Midbrain (tissue), 1 donor: ENCODE measurements at places on chromosomes 7 and 10.

- DNase-seq = no peak
These were observed 264.2 kb upstream of the SLC26A5 start for GRCh38 chr7:103710247-103710646.

DNA sequence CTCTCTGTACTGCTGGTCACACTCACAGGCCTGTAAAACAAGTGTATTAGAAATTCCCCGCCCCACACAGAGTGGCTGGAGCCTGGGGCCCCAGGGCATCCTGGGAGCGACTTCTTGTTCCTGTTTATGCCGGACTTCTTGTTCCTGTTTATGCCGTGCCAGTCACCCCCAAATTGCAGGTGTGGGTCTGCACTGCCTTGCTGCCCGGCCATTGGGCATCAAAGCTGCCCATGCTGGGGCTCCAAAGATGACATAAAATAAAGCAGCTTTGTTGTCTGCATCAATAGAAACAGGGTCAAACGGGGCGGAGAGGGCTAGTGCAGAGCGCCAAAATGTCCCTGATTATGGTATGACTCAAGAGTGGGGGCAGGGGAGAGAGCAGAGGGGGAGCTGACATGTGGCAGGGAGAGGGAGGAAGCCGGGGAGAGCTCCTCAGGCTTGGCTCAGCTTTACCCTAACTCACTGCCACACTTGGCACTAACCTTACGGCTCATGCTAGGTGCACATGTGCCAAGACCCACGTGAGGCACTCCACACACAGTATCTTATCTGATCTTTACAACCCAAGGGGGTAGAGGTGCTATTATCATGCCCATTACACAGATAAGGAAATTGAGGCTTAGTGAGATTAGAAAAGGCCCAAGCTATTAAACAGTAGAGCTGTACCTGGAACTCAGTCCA is 98.4 kb downstream of the PIP4K2A start:
- DNase-seq = peak; percentile 93

DNA sequence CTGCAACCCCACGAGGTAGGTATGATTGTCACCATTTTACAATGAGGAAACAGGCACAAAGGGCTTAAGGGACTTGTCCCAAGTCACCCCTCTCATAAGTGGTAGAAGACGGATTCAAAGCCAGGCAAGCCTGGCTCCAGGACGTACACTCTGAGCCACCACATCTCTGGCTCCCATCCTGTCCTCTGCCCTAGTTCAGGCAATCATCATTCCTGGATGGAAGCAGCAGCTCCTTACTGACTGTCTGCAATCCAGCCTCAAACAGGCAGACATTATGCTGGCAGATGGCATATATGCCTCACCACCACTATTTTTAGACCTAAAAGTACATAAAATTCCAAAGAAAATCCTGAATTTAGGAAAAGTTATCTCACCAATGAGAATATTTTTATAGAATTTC is 100.7 kb downstream of the USP6NL start:
- DNase-seq = no peak

- DNase-seq = no peak
These were observed 134.3 kb downstream of the DOCK4 start for GRCh38 chr7:112071856-112072255.

GRCh38 chr7:155303039-155303593 is 5.4 kb downstream of the INSIG1 start:
- DNase-seq = no peak

- DNase-seq = no peak
These were observed 151.0 kb upstream of the AHR start for GRCh38 chr7:17147409-17147808.

DNA sequence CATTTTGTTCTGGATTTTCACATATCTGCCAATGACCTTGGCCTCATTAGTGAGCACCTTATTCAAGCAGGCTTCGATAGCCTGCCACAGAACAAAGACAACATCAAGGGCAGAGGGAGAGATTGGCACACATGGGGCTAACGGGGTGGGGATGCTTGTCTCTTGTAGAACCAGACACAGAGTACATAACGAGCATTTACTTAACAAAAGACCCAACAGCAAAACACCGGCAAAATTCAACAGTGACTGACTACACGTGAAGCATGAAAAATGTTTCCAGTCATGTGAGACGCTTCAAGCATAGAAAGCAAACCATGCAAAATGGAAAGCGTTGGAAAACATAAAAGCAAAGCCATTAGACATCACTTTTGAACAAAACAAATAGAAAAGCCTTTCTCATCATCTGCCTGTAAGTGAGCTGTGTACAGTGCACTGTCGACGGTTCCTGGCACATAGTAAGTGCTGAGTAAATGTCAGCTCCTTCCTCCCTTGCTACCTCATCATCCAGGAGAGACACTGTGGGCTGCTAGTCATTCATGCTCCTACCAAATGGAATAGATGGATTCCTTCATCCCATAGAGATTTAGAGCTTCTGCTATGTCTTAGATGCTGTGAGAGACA is 134.4 kb upstream of the AGK start:
- no peak for DNase-seq
